Gastroesophageal sphincter (tissue), 4 donors: ENCODE measurements at places on chromosomes 11 and 22. TPM values are rescaled to one million over a fixed set of nuclear protein-coding genes. Genes with fewer than 3 reads are reported as not detected.

DNA sequence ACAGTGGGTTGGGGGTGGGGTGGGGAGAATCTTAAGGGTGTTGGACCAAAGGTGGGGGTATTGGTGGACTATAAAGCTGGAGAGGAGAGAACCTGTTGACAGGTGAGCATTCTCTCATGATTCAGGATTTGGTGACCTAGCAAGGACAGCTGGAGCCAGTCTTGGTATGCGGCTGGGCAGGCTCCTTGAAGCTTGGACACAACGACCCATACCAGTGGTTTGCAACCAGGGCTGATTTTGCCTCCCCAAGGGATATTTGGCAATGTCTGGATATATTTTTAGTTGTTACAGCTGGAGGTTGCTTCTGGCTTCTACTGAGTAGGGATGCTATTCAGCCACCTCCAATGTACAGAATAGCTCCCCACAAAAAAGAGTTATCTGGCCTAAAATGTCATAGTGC is 5.6 kb downstream of the EXT2 start:
- no peak for ATAC-seq

GRCh38 chr11:26949846-26950245 is 44.1 kb upstream of the FIBIN start:
- ATAC-seq: no peak

GRCh38 chr11:110070176-110070575 is 23.0 kb upstream of the ZC3H12C start:
- no peak for ATAC-seq

Gene OR51B4
- total RNA-seq: not detected

Gene E2F8
- not detected for total RNA-seq

Gene TTLL12
- total RNA-seq: 21.9 TPM

Gene OR8D1
- not detected for total RNA-seq

Gene MS4A6A
- 119 TPM for total RNA-seq
